ENCODE measurements at places on chromosomes 2 and 18. TPM values are rescaled to one million over a fixed set of nuclear protein-coding genes. Genes with fewer than 3 reads are reported as not detected.

- DNase-seq: no peak
Measured at GRCh38 chr2:165227571-165227970, 11.6 kb upstream of the SCN2A start.

DNA sequence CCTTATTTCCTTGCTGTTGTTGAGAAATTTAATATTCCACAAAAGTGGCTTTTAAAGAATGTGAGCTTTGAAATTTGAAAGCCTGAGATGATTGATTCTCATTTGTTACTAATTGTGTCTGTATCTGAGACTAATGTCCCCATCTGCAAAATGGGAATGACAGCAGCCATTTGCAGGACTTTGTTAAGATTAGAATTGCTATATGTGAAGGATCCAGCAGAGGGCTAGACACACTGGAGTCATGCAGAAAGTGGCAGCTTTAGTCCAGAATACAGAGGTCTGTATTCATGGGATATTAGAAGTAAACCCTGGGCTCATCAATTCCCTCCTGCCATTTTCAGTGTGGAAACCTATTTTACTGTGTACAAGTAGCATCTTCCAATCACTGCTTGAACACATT lies 296.5 kb upstream of the GYPC start:
- DNase-seq: no peak

- DNase-seq: no peak
Measured at GRCh38 chr18:56468396-56468795, 170.0 kb downstream of the TXNL1 start.

GRCh38 chr2:169221745-169222369 lies 140.5 kb downstream of the LRP2 start:
- DNase-seq: no peak

- DNase-seq: no peak
Measured at GRCh38 chr2:15494877-15495276, 66.3 kb downstream of the NBAS start.

DNA sequence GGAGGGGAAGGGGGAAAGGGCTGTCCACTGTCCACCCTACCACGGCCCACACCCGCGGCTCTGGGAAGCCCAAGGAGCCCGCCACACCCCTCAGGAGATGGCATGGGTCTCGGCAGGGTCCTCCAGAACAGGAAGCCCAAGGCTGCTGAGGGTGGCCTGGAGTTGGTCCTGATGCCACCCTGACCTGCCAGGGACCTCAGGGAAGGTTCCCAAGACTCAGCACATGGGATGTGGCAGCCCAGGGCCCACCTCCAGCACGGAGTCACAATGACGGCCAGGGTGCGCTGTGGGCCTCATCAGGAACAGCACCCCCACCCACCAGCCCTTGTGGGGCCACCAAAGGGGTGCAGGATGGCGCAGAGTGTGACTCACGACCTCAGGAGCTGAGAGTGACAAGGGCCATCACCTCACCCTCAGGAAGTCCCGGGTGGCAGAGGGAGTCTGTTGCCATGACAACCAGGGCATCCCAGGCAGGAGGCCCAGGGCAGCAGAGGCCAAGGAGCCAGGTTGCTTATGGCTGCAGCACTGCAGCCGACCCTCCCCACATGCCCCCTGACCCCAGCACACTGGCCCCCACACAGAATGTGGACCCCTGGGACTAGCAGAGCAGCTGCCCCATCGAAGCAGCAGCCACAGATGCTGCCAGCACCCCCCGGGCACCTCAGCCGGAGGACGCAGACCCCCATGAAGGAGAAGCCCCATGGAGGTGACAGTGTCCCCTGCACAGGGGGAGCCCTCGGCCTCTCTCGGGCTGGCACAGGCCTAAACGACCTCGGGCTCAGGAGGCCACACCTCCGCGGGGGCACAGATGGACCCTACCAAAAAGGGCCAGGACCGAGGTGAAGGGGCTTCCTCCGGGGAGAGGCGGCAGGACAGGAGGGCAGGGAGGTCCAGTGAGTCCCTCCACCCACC lies 34.3 kb downstream of the KIF1A start:
- peak; percentile 40 for DNase-seq

Gene PPP1R1C
- 12.2 TPM for total RNA-seq

DNA sequence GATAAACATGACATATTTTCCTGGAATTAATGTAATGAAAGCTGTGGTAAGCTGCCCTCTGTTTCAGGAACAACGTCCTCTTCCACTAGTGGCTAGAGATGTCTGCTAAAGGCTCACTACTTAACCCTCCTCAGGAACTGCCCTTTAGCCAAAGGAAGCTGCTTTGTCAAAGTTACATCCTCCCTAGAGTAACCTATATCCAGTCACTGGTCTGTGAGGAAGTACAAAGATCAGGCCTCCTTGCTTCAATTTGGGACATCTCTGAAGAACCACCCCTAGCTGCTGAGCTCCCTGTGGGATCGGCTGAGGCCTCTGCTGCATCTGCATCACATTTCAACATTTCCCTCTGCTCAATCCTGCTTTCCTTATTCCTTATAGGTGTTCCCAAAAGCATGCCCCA lies 107.8 kb downstream of the PRELID3A start:
- DNase-seq: no peak

- DNase-seq: no peak
Measured at GRCh38 chr18:46269275-46269674, 165.1 kb downstream of the HAUS1 start.

DNA sequence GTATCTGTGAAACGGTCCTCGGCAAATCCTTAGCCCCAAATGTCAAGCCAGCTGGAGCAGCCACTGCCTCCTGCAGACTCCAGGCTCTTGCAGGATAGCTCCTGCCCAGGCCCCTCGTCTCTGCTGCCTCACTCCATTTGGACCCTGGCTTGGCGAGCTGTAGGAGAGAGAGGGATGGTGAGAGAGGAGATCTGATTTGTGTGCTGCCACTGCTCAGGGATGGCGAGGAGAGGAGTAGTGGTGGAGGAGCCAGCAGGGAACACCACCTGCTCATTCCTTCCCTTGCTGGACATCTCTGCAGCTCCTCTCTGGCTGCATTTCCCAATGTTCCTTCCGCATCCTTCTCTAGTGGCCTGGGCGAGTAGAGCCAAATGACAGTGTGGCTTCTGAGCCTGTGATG lies 109.1 kb upstream of the NCK2 start:
- DNase-seq: no peak
